NCI-H226 (cell line): ENCODE measurements at places on chromosomes 1 and 21.

DNA sequence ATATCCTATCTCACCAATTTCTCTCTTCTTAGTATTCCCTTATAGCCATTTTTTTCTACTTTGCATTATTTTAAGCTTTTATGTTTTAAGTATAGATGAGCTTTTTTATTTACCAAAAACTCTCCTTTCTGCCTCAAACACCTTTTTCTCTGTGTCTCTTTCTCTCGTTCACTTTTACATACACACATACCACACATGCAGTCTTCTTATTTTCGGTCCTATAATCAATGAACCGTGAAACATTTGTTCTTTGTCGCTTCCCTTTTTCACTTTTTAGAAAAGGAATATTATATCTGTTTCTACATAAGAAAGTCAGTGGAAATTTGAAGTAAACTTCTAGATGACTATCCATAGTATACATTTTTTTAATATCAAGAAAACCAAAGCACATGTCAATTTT, 183.2 kb downstream of the MRPL39 start:
- no peak for DNase-seq

GRCh38 chr1:224851210-224851847, 78.1 kb upstream of the DNAH14 start:
- DNase-seq: peak; percentile 27

DNA sequence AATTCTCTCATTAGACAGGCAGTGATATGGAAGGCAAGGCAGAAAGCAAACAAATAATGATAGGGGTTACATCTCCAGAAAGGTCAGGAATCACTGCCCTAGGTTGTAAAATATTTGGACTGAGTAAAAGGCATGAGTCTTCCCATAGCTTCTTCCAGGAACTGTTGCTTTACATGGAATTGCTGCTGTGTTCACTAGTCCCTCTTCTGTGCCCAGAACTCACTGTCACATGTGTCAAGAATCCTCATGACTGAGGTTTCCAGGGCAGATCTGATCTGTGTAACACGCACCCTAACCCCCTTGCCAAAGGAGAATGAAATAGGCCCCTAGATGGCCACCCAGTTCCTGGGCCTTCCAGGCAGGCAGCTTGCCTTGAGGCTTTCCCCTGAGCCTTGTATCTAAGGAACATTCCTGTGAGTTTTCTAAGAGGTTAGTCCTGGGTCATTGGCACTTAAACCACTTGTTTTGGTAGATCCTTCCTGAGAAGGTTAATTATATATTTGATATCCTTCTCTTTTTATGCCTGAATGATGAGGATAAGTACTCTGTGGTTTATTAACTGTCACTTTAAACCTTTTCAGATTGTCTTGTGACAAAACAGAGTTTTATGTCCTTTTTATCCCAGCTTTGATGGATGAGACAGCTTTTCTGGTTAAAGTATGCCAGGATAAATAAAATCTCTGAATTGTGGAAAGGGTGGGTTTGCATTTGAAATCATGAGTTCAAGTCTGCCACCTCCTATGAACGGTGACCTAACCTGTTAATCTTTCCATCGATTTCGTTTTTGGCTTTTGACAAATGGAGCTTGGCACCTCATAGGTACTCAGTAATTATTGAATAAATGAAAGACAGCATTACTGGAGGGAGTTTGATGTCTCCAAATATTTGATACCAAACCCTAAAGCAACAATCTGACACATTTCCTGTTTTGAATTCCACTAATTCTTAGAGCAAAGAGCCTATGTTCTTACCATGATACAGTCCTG, 163.3 kb downstream of the DHRS3 start:
- DNase-seq: peak; percentile 83

GRCh38 chr1:29521438-29521715, 285.1 kb downstream of the PTPRU start:
- DNase-seq: no peak

GRCh38 chr1:2381741-2382620, 9.4 kb downstream of the MORN1 start:
- peak; percentile 52 for DNase-seq

DNA sequence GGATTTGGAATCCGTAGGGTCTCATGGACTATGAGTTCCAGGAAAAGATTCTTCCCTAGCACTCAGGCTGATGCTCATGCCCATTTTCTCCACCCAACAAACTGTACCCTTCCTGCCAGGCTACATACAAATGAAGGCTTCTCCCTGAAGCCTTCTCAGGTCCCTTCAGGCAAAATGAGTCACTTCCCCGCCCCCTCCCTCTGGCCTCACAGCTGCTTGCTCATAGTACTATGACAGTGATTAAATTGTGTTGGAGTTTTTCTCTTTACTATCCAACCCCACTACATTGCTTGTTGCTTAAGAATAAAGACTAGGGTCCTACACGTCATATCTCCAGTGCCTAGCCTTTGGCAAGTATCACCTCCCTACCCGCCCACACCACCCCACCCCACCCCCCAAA, 207.6 kb upstream of the NFIA start:
- DNase-seq: peak; percentile 72

- peak; percentile 53 for DNase-seq
These were observed 33.3 kb upstream of the FAM3B start for GRCh38 chr21:41283211-41283818.

DNA sequence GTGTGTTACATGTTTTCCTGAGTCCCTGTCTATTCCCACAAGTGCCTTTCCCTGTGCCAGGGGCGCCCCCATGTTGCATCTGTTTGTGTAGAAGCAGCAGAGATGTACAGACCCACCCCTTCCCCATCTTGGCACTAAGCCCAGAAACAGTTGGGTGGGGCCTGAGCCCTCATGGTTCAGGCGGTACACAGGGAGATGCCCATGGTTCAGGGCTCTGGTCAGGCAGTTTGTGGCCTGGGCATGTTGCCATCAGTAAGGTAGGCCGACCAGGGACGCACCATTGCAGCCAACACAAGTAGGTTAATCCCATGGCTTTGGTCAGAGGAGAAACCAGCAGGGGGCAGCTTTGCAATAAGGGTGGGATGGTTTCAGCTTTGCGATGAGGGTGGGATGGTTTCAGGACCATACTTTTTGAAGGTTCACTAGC, 914 bp upstream of the ADGRB2 start:
- DNase-seq: no peak

DNA sequence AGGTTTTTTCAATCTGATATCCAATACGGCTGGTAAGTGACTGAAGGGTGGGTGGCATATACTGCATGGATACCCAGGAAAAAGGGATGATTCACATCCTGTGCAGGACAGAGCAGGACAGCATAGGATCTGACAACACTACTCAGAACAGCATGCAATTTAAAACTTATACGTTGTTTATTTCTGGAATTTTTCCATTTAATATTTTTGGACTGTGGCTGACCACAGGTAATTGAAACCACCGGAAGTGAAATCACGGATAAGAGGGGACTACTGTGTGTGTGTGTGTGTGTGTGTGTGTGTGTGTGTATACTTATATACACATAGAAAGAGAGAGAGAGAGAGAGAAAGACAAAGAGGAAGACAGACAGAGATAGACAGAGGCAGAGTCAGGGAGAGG, 23.0 kb downstream of the ERICH3 start:
- DNase-seq: no peak

GRCh38 chr1:155002464-155003226, at the start of gene ZBTB7B:
ZBTB7B (plus strand) TSS chr1:155002802; CDS start chr1:155014661, 11,859 bp downstream.
- no peak for DNase-seq

DNA sequence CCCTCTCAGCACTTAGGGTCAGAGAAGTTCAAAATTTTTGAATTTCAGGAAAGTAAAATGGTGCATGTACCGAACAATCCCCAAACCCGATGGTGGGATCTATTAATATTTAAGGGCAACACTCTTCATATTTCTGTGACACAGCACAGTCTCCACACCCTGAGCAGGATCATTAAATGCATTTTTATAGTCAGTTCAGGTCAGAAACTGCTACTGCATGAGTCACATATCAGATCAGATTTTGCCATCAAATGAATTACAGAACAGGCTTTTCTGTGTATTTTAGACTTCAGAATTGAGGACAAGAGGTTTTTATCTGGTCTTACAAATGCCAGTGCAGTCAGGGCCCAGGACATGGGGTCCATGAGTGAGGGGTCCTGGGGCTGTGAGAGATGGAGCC, 79.2 kb downstream of the RIPK4 start:
- no peak for DNase-seq

GRCh38 chr1:166969074-166969677, 6.2 kb downstream of the ILDR2 start:
- no peak for DNase-seq

DNA sequence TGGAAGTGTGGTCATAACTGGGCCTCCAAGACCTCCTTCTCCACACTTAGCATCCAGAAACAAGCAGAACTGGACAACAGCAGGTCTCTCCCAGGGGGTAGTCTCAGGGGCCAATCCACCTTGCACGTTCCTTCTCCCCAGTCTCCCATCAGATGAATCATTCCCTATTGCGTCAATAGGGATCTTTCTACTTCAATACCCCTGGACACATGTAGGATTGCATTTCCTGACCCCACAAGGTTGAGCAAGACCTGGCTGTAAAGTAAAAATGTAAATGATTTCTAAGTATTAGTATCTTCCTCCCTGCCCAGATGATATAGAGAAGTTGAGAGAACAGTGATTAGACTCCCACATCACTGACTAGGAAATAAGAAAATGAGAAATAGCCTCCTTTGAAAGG, 224.5 kb upstream of the CSF3R start:
- no peak for DNase-seq

- DNase-seq: no peak
These were observed 8.3 kb downstream of the PTPRF start for GRCh38 chr1:43538969-43539368.

DNA sequence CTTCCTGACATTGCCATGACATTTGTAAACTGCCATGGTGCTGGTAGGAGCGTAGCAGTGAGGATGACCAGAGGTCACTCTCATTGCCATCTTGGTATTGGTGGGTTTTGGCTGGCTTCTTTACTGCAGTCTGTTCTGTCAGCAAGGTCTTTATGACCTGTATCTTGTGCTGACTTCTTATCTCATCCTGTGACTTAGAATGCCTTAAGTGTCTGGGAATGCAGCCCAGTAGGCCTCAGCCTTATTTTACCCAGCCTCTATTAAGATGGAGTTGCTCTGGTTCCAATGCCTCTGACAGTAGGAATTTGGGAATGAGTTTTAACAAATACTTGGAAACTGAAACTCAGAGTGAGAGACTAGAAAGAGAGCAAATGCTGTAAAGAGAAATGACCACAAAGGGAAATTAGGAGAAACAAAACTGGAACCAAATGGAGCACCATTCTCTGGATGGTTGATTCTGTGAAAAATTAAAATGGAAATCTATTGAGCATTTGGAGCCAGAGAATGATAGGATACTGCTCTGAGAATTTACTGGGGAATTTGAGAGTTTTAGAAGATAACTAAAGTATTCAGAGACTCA, 50.1 kb upstream of the RHOU start:
- DNase-seq: no peak

- no peak for DNase-seq
These were observed 9.9 kb downstream of the TGFBR3 start for GRCh38 chr1:91876040-91876470.

DNA sequence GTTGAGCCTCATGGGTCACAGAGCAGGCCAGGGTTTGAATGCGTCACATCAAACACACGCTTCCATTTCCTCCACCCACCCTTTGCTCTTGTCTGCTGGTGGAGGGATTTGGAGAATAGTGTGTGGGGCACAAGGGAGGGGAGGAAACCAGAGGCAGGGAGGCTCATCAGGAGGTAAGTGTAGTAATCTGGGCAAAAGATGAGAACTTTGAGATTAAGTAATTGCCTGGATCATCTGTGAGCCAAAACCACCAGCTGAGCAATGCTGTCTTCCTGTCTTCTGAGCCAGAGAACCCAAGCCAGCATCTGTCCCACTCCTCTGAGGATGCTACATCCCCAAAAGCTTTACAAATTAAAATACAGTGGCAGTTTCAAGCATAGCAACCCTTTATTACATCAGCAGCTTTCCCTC, 45.2 kb downstream of the C8B start:
- no peak for DNase-seq

- no peak for DNase-seq
These were observed 28.0 kb upstream of the ATP1A1 start for GRCh38 chr1:116345011-116345410.
